Activated CD8-positive, alpha-beta T cell treated with anti-CD3 and anti-CD28 coated beads for 36 hours (primary cell): ENCODE measurements at places on chromosomes 5 and 9.

GRCh38 chr5:67085616-67086015 is 111.0 kb downstream of the CD180 start:
- DNase-seq, result no peak

DNA sequence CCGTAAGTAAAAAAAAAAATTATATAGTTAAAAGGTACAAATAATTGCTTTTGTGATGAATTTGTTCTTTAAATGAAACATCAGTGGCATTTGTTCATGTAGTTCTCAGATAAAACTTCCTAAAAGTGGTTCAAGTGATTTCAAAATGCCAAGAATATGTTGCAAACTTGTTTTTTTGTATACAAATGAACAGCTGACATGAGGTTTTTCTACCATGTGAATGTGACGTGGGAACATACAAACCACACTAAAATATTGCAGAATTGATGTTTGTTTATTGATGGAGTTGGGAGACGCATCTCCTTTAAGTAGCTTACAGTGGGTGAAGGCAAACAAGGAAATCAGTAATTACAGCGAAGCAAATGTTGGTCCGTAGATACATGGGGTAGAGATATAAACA is 16.9 kb downstream of the BASP1 start:
- no peak for DNase-seq

- no peak for DNase-seq
Measured at GRCh38 chr9:16293610-16294009, 576.9 kb downstream of the BNC2 start.

DNA sequence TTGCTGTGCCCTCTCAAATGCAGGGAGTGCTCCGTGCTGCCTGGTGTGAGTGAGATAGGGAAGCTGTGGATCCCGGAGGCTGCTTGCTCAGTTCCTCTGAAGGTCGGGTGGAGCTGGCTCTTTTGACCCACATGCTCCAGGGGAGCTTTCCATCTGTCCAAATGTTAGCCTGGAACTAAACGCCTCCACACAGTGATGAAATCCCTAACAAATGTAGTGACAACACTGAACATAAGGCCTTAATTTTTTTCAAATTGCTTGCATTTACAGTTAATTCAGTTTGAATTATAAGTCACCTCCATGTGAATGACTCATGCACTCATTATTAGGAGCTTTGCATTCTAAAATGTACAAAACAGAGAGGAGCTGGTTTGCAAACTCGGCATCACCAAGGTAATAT is 27.0 kb downstream of the PRDM6 start:
- no peak for DNase-seq

GRCh38 chr5:150618163-150618562 is 22.3 kb upstream of the SYNPO start:
- DNase-seq, result no peak

- no peak for DNase-seq
Measured at GRCh38 chr9:76729980-76730737, 34.1 kb upstream of the PCA3 start.

DNA sequence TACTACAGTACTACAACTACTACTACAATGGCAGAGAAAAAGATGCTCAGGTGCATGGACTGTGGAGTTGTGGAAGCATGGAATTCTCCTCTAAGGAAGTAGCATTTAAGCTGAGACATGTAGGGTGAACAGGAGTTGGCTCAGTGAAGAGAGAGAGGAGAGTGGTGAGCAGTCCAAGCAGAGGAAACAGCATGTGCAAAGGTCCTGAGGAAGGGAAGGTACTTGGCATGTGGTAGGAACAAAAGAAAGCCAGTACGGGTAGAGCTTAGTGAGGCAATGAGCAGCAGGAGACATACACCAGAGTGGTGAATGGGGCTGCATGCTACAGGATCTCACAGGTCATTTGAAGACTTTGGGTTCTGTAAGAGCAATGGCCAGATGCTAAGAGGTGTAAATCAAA is 41.4 kb upstream of the GLRA1 start:
- no peak for DNase-seq

DNA sequence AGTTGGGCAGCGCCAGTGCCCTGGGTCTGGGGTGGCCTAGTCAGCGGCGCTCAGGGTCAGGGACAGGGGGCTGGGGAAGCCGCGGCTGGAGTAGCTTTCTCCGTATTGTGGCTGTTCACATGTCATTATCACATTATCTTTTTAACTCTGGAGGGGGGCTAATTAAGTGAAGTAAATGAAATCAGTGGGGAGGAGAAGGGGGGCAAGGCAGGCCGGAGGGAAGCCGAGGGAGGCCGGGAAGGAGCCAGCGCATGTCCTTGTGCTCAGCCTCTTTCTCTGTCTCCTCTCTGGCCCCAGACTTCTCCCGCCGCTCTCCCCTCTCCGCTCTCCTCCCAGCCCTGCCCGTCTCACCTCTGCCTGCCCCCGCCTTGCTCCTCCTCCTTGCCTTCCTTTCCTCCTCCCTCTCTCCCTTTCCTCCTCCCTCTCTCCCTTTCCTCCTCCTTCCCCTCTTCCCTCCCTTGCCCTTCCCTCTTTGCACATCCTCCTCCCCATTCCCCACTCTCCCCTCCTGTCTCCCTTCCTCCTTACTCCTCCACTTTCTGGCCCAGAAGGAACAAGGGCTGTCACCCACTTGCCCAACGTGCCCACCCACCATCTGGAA is 38.7 kb downstream of the ASS1 start:
- no peak for DNase-seq

- no peak for DNase-seq
Measured at GRCh38 chr9:71690063-71690688, 78.1 kb downstream of the CEMIP2 start.

DNA sequence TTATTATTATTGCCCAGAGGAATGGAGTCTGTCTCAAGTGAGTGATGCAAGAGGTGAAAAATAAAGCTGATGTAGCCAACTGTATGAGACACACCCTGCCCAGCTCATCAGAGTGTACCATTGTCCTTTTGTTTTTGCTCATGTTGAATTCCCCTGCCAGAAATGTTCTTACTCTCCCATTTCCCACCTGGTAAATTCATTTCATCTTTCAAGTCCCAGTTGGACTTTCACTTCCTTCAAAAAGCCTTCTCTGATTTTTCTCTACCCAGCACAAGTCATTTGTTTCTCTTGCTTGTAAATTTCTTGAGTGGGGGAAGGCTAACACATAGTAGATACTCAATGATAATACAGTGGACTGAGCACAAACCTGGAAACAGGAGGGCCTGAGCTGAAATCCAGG is 394.5 kb upstream of the ZNF462 start:
- no peak for DNase-seq

- DNase-seq, result no peak
Measured at GRCh38 chr5:77620405-77620804, 18.1 kb downstream of the OTP start.

DNA sequence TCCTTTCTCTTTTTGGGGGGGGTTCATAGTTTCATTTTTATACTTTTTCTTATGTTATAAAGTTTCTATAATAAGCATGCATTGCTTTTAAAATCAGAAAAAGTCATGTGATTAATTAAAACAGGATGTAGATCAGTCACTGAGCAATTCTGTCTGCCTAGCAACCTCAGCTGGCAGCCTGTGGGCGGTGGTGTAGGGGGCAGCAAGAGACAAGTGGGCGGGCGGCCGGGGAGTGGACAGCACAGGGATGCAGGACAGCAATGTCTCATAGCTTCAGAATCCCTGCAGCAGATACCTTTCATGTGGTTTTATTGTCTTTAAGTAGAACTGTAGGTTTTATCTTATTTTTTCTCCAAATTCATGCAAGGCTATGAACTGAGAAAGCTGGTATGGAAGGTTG is 101.9 kb upstream of the S1PR3 start:
- DNase-seq, result no peak

GRCh38 chr5:141875022-141875740 is 3.0 kb downstream of the PCDH1 start:
- no peak for DNase-seq
